Right kidney (tissue), 9 donors: ENCODE measurements at places on chromosomes 2 and 18.
A peak's percentile ranks its signal among the peaks of the same experiment; 100 is the strongest.

DNA sequence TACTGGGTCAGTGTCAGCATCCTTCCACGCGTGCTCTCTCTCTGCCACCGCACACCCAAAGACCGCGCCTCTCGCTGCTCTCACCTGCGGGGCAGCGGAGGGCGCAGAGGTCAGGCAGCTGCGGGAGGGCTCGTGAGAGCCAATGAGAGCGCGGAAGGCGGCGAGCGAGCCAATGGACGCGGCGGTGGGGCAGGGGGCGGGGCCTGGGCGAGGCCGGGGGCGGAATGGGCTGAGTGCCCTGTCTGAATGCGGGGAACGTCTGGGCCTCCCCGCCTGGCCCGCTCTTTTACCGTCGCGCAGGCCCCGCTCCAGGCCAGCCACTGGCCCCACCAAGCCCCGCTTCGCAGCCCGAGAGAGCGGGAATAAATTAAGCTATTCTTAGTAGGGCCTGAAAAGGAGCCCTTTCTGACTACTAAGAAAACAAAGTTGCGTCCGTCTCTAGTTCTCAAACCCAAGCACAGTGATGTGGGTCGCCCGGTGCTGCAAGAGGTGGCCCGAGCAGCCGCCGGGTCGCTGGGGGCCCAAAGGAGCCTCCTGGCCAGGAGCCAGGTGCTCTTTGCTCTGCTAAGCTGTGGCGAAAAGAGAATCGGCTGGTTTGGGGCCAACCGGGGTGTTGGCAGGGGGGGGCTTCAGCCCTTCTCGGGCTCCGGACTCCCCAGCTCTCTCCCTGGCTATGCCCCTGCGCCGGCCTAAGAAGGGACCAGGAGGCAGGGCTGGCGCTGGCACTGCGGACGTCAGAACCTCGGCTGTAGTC, 81.1 kb upstream of the GLI2 start:
- no peak for DNase-seq

- no peak for DNase-seq
These were observed 90.3 kb downstream of the RPRM start for GRCh38 chr2:153388246-153388645.

DNA sequence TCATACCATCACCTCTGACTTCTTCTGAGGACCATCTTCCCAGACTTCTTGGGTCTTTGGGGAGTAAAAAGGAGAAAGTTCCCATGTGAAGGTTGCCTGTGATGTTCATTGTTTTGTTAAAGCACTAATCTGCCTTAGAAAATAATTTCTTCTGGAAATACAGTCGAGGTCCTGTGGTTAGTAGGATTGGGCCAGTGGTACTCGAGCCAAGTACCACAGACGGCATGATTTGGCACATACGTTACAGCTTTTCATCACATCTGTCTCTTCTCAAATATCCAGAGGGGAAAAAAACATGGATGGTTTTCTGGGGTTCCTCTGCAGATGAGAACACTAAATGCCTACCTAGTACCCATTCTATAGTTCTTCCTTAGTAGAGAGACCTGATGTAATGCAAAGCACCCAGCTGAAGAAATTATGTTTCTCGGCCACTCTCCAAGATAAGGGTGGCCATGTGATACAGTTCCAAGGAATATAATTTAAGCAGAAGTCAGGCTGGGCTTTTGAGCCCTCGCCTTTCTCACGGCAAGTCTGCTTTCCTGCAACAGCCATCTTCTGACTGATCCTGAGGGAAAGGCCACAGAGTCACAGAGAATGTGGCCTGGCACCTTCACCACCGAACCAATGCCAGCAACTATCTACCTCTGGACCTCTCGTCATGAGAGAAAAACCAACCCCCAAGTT, 161.0 kb downstream of the RNF152 start:
- DNase-seq: no peak

DNA sequence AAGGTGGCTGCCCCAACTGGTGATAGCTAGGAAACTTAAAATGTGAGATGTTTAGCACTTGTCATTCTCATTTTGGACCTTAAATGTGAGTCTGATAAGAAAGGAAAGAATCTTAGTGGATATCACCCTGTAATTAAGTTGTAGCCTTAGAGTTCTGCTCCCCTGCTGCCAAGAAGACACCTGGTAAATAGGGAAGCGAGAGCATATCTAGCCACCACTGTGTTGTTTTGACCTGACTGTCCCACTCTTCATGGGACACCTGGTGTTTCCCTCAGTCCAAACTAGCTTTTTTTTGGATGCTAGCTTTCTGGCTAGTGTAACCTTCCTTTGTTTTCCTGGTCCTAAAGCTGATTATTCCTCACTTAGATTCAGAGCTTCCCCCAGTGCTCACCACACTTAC, 357.6 kb downstream of the RAD51AP2 start:
- DNase-seq: no peak

GRCh38 chr2:84964406-84965191, 6.4 kb upstream of the KCMF1 start:
- no peak for DNase-seq

- DNase-seq: no peak
These were observed 455.4 kb upstream of the GYPC start for GRCh38 chr2:126200538-126200937.

DNA sequence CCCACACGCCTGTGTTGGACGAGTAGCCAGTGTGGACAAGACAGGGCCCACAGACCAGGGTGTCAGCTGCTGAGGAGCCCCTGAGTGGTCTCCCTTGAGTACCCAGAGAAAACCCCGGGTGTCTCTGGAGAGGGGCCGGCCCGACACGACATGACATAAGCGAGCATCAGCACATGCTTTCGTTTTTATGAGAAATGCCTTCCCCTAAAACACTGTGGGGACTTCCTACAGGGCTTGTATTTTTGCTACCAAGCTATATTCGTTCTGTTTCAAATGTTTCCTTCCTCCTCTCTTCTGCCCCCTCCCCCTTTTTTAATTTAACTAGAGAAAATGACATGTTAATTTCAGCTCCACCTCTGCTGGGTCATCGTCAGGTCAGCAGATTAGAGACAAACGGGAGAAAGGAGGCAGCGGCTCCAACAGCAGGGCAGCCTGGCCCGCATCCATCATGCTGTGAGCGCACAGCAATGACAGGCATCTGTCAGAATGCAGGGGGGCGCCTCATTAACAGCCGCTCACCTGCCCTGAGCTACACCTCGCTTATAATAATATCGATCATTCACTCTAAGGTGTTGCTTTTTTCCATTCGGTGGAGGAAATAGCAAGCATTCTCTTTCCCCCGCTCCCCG, 286.2 kb downstream of the ZNF516 start:
- peak; percentile 32 for DNase-seq

DNA sequence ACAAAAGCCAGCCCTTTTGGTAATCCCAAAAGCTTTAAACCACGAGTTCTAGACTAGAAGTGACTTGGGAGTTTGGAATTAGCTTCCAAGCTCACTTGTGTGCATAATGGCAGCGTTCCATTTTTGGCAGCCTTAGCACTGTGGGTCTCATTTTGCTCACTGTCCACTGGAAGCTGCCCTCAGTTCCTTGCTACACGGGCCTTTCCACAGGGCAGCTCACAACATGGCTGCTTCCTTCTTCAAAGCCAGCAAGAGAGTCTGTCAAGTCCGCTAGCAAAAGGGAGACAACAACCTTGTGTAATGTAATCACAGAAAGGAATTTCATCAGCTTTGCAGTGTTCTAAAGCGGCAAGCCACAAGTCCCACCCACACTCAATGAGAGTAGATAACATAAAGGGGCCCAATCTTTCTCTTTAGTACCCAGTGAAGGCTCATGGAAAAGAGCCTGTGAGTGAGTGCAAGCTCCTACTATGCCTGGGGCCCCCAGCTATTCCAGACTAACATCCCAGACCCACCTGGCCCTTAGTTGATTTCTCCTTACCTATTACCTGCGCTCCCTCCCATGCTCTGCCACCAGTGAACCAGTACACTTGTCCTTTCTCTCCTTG, 239.7 kb upstream of the FBXO11 start:
- no peak for DNase-seq

GRCh38 chr18:55360061-55360460, 227.9 kb downstream of the TCF4 start:
- no peak for DNase-seq

DNA sequence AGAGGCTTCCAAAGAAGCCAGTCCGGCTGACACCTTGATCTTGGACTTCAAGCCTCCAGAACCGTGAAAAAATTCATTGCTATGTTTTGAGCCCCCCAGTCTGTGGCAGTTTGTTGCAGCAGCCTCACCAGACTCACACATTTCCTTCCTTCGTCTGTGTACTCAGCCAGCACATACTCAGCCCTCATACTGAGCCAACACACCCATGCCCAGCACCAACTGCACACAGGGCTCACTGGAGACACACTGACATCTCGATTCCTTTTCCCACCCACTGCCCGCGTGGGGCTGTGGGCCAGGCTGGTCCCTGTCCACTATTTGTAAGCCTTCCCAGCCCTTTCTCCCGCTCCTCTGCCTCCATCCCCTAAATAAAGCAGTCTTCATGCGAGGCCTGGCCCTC, 24.1 kb upstream of the NMUR1 start:
- no peak for DNase-seq

DNA sequence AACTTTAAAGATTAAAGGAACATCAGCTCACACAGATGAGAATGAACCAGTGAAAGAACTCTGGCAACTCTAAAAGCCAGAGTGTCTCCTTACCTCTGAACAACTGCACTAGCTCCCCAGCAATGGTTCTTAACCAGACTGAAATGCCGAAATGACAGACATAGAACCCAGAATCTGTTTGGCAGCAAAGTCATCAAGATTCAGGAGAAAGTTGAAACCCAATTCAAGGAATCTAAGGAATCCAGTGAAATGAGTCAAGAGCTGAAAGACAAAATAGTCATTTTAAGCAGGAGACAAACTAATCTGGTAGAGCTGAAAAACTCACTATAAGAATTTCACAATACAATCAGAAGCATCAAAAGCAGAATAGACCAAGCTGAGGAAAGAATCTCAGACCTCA, 72.0 kb downstream of the STRADB start:
- no peak for DNase-seq

- DNase-seq: no peak
These were observed 41.0 kb downstream of the MYO3B start for GRCh38 chr2:170218931-170219330.

DNA sequence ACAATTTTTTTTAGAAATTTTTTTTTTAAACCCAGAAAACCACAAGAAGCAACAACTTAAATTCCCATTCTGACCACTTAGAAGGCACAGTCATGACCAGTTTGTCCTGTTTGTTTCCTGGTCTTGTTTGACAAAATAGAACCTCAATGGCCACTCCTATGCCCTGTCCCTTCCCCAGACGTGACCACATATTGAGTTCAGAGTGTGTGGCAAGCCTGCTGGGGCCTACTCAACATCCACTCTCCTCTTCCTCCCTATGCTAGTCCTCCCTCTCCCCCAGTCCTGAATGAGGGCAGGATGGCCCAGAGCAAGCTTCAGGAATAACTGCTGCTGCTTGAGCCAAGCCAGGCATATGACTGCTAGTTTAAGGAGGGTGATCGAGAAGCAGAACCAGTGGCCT, 89.6 kb downstream of the PRELID3A start:
- no peak for DNase-seq

GRCh38 chr2:240288087-240288521, 147.4 kb upstream of the GPC1 start:
- DNase-seq: no peak

DNA sequence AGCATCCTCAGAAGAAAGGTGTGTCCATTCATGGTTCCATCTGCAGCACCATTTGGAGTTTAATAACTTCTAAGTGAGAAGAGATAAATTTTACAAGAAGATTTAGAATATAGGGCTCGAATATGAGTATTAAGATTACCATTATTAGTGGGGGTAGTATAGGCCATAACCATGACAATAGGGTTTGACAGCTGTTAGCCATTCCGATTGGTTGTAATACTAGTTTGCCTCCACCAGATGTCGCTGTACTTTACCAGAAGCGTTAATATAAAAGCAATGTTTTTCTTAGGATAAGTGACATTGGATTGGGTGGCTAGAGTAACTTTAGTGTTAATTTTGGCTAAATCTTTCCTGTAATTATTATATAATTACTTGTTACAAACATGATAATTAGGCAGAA, 107.5 kb upstream of the SRD5A2 start:
- no peak for DNase-seq

GRCh38 chr2:16584084-16584483, 81.5 kb downstream of the CYRIA start:
- DNase-seq: no peak

GRCh38 chr2:207469943-207470729, 59.6 kb upstream of the CREB1 start:
- DNase-seq: no peak
